ENCODE measurements at places on chromosomes 5 and 9.
A peak's percentile ranks its signal among the peaks of the same experiment; 100 is the strongest.

DNA sequence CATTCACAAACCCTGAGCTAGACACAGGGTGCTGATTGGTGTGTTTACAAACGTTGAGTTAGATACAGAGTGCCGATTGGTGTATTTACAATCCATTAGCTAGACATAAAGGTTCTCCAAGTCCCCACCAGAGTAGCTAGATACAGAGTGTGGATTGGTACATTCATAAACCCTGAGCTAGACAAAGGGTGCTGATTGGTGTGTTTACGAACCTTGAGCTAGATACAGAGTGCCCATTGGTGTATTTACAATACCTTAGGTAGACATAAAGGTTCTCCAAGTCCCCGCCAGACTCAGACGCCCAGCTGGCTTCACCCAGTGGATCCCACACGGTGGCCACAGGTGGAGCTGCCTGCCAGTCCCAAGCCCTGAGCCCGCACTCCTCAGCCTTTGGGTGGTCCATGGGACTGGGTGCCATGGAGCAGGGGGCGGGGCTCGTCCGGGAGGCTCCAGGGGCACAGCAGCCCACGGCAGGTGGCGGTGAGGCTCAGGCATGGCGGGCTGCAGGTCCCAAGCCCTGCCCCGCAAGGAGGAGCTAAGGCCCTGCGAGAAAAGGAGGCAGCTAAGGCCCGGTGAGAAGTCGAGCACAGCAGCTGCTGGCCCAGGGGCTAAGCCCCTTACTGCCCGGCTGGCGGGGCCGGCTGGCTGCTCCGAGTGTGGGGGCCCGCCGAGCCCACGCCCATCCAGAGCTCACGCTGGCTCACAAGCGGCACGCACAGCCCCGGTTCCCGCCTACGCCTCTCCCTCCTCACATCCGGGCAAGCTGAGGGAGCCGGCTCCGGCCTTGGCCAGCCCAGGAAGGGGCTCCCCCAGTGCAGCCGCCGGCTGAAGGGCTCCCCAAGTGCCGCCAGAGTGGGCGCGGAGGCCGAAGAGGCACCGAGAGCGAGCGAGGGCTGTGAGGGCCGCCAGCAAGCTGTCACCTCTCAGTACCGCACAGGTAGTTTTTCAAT is 1039.2 kb upstream of the CDH9 start:
- no peak for DNase-seq

DNA sequence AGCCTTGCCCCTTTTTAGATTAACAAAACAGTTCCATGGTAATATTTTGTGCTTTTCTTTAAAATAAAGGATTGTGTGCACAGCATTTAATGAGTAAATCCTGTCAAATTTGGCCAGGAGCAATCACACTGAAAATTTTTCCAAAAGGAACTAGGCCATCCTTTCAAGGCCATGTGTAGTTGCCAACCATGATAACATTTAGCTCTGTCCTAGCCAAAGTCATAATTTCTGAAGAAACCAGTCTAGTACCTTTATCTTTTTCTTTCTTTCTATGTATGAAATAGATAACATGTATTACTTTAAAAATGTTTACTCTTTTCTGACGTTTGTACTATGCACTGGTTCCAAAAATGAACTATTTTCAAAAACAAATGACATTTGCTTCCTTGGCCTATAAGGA is 143.7 kb downstream of the PBX3 start:
- DNase-seq: peak; percentile 18

- DNase-seq: no peak
These were observed 34.4 kb downstream of the APC start for GRCh38 chr5:112772124-112772523.

DNA sequence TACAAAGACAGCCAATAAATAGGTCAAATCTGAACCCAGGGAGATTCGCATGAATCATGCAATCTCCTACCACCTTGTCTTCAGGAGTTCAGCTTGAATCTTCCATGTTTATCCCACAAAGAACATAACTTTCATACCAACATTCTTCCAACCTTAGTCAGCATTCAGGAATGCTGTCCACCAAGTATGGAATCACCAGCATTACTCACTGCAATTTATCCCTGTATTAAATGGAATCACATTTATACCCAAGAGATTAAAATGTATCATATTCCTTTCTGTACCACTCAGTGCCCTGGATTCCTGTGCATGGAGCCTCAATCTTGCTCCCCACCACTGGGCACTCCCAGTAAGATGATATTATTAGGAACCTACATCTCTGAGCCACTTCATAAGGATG is 162.6 kb downstream of the GLIS3 start:
- no peak for DNase-seq

DNA sequence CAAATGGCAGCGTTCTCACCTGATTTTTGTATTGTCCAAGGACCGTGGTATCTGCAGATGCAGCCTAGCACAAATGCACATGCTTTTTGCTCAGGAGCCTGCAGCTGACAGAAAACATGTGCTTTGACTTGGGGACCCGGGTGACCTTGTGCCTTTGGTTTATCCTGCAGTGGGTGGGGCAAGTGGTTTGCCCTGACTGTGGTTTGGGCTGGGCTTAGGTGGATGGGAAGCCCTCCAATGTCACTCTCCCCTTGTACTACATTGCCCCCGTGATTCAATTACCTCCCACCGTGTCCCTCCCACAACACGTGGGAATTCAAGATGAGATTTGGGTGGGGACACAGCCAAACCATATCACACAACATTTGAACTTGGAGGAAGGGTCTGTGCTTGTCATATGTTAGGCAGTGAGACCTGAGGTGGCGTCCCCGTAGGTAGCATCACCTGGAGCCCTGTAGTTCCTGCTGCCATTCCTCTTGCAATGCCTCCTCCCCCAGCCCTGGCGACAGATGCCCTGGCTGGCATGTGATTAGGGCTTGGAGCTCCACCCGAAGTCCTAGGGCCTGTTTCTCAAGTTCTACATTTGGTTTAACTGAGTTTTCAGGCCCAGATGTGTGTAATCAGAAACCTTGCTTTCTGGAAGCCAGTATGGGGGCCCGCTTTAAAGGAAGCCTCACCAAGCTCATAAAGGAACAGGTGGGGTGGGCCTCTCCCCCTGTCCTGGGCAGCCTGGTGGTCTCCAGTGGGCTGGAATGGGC is 2.1 kb downstream of the ANKRD33B start:
- peak; percentile 79 for DNase-seq

- DNase-seq: peak; percentile 85
These were observed 26.1 kb downstream of the IDNK start for GRCh38 chr9:83649080-83649479.

- DNase-seq: no peak
These were observed 12.7 kb upstream of the AHRR start for GRCh38 chr5:308672-309271.

- DNase-seq: no peak
These were observed 30.2 kb upstream of the BOD1 start for GRCh38 chr5:173646692-173647091.

GRCh38 chr9:118091711-118092500 is 387.7 kb downstream of the TLR4 start:
- DNase-seq: no peak

DNA sequence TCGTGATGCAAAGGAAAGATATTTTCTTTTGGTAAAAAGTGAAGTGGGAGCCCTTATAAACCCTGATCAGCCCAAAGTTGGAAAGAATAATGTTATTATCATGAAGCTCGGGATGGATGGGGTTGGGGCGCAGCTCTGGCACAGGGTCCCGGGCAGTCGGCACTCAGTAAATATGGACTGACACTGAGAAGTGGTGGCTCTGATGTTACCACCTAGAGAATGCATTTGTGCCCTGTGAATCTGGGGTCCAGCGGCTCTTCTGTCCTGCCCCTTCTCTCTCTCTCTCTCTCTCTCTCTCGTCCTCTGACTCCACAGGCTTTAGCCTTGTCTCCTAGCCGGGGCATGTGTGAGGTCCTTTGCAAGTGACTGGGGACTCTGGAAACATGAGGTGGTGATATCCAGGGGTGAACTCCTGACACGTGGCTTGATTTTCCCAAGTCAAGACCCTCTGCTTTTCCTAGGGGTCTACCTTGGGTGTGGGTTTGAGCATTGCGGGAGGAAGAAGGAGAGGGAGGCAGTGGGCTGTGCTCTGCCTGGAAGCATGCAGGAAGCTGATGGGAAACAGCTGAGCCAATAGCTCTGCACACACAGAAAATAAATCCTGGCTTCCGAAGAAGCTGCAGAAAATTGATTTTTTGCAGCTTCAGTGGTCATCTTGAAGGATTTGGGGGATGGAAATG is 162.7 kb downstream of the MACROH2A1 start:
- DNase-seq: no peak

DNA sequence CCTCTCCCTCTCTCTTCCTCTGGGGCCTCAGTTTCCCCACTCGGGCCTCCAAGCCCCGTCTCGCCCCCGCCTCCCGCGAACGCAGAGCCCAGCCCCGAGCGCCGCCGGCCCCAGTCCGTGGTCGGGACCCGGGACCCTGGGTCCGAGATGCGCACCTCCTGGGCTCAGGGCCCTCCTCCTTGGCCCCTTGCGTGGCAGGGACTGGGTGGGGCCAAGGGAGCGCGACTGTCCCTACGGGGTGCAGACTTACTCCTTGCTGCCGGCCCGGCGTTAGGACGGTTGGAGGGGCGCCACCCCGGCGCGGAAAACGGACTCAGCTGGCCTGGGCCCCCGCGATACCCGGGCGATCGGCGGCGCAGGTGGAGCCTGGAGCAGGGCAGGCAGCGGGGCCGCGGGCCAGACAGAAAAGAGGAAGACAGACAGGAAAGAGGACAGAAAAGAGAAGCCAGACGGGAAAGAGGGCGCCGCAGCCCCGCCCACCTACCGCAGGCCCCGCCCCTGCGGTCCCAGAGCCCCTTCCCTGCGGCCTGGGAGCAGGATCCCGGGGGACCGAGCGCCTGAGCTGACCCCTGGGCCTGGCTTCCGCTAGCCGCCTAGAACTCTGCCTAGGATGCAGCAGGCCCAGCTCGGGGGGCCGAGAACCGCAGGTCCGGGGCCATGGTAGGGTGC is at the start of gene GBGT1:
Gene GBGT1, minus strand, starts transcription at position 411 of the 669 bp plus-strand sequence. CDS start 1,502 bp downstream, outside the sequence.
- DNase-seq: peak; percentile 81

- DNase-seq: no peak
These were observed 26.0 kb upstream of the LPAR1 start for GRCh38 chr9:111064160-111064837.

- peak; percentile 30 for DNase-seq
These were observed 26.7 kb downstream of the NCBP1 start for GRCh38 chr9:97660340-97660739.

DNA sequence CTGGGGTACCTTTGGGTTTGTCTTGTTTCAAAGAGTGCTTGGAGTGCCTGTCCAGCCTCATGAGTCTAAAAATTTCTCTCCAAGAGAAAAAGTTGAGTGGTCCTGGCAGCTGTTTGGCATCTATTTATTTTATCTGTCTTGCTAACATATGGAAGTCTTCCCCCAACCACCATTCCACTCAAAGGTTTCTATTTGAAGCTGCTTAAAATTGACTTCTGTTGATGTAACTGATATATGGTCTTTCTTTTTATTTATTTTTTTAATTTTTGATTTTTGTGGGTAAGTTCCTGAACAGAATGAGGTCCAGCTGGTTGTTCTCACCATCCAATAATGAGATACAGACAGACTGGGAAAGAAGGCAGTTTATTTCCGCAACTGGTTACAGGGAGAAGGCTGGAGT is 178.7 kb upstream of the SGCD start:
- no peak for DNase-seq

DNA sequence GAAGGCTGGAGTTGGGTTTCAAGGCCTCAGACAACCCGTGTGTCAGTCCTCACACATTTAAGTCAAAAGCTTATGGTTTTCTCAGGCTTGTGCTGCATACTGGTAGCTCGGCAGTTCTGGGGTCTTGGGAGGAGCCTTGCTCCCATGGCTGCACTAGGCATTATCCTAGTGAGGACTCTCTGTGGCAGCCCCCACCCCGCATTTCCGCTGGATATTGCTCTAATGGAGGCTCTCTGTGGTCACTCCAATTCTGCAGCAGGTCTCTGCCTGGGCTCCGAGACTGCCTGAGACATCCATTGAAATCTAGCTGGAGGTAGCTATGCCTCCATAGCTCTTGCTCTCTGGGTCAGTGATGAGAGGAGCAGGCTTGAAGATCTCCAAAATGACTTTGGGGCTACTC is 311.5 kb upstream of the PTGER4 start:
- no peak for DNase-seq

- DNase-seq: no peak
These were observed 386.6 kb upstream of the DAB2 start for GRCh38 chr5:39811381-39811780.

DNA sequence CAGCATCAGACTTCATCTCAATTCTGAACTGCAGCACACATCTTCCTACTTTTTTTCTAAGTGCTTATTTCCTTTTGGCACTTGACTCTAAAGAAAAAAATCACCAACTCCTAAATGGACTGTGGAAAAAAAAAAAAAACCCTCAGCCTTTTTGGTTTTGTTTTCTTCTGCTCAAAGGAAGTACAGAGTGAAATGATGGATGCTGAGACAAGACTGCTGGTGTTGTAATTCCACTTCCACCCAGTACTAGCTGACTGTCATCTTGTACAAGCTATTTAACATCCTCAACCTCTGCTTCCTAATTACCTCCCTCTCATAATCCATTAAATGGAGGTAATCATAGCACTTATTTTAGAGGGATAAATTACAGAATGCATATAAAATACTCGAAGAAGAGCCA is 171.5 kb upstream of the GNA14 start:
- peak; percentile 42 for DNase-seq

GRCh38 chr9:297104-297972 is 82.7 kb downstream of the DOCK8 start:
- peak; percentile 64 for DNase-seq

GRCh38 chr5:159515197-159515596 is 184.9 kb upstream of the IL12B start:
- DNase-seq: no peak

DNA sequence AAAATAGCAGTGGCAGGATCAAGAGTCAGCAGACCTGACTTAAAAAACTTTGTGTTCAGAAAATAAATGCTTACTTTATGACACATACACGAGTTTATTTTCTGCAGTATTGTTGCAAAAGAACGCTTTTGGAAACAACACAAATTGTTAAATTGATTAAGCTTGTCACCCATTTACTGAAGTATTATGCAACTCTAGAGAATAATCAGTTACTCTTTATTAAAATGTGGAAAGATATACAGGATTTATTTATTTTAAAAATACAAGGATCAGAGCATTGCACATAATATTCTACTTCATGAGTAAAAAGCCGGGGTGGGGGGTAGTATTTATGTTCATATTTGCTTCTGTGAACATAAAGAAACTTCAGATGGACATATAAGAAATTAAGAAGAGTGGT is 20.0 kb downstream of the FYB1 start:
- DNase-seq: no peak

- no peak for DNase-seq
These were observed 93.1 kb upstream of the TMED7 start for GRCh38 chr5:115718927-115719326.

GRCh38 chr5:146675636-146676035 is 159.6 kb upstream of the GPR151 start:
- no peak for DNase-seq

All from hematopoietic multipotent progenitor cell treated with erythropoietin and hydrocortisone succinate and interleukin-3 and kit ligand, for 6 days (in vitro differentiated cells).